WERI-Rb-1 (cell line): ENCODE measurements at places on chromosomes 12 and 14.

GRCh38 chr12:49948866-49949845 is 1.4 kb upstream of the AQP2 start:
- DNase-seq = no peak

GRCh38 chr12:1643905-1644533 is 15.0 kb downstream of the WNT5B start:
- peak; percentile 59 for DNase-seq

DNA sequence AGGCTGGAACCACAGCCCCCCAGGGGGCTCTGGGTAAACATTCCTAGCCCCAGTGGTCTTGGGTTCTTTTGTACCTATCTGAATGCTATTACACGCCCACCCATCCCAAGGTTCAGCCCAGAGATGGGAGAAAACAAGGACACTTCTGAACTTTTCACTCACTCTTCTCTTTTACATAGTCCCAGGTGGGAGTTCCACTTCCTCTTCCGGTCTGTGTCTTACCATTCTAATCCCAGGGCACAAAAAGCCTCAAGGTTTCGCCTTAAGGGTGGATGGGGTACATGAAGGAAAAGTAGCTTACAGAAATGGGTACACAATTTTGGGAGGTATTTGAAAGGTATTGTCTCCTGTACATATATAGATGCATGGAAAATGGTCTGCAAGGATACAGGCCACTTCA is 79.0 kb downstream of the TMEM30B start:
- no peak for DNase-seq

DNA sequence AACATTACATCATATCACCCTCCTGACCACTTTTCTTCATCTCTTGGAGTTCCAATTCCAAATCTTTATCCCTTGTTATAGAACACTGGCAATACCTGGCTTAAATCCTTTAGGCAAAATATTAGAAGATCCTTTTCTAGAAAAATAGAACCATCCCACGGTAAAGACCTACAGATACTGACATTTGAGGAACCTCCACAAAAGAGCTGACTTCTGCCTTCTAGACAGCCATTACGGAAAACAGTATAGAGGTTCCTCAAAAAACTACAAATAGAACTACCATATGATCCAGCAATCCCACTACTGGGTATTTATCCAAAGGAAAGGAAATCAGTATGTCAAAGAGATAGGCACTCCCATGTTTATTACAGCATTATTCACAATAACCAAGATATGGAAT is 241.7 kb upstream of the AMIGO2 start:
- DNase-seq = no peak

- DNase-seq = no peak
These were observed 130.0 kb upstream of the NPAS3 start for GRCh38 chr14:32808644-32809043.

DNA sequence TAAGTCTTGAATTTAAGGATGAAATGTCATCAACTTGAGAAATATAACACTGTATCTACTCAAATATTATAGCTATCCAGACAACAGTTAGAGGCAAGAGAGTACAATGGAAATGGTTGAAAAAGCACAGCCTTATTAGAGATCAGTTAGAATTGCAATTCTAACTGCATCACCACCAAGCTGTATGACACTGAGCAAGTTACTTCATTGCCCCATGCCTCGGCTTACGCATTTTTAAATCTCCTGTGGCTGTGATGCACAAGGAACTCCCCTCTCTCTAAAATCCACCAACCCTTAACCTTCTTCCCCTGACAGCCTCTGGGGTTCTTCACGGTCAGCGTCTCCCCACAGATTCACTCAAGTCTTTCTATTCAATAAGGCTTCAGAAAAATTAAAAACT is 75.1 kb downstream of the MED13L start:
- no peak for DNase-seq

- no peak for DNase-seq
These were observed 56.2 kb upstream of the CCDC198 start for GRCh38 chr14:57549765-57550420.

DNA sequence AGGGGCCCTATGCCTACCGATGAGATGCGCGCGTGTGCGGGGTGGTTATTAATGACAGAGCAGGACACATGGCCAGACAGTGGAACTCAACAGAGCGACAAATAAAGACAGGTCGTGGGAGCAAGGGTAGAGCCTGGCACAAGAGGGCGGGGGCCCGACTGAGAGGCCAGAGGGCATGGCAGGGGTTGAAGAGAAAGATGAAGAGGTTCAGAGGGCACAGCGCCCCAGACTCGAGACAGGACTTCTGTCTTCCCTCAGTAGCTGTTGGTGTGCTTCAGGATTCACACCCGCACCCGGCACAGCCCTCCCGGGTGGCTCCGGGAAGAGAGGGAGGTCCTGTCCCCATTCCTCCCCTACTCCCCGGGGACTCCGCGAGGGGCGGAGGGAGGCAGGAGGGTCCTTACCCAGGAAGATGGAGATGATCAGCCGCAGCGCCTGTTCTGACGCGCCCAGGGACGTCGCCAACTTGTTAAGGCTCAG is 366 bp downstream of the LPCAT3 start:
- no peak for DNase-seq

- DNase-seq = no peak
These were observed 957.1 kb downstream of the DIO2 start for GRCh38 chr14:79254069-79254775.

- no peak for DNase-seq
These were observed at the start of gene NINJ2 for GRCh38 chr12:663293-663871. NINJ2 (minus strand) TSS chr12:663445; CDS start chr12:663360, 85 bp downstream.

GRCh38 chr12:77998236-77998786 is 167.6 kb downstream of the NAV3 start:
- DNase-seq = no peak

GRCh38 chr12:13116259-13116658 is 12.8 kb upstream of the GSG1 start:
- DNase-seq = no peak

- no peak for DNase-seq
These were observed 3.0 kb downstream of the SELPLG start for GRCh38 chr12:108630481-108631207.

DNA sequence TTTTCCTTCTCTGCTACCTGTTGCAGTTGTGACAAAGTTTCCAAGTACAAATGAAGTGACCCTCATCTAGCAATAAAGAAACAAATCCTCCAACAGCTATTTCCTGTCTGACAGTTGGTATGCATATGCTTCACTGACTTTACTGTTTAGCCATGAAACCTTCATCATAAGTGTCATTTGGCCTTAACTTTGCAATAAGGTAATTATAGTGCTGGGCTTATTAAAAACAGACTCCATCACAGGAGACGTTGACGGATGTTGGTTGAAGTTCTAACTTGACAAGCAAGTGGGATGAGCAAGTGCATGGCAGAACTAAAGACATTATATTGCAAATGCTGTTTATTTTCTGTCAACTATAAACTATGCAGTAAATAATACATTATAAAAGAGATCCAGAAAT is 425.2 kb downstream of the RPS29 start:
- DNase-seq = no peak

DNA sequence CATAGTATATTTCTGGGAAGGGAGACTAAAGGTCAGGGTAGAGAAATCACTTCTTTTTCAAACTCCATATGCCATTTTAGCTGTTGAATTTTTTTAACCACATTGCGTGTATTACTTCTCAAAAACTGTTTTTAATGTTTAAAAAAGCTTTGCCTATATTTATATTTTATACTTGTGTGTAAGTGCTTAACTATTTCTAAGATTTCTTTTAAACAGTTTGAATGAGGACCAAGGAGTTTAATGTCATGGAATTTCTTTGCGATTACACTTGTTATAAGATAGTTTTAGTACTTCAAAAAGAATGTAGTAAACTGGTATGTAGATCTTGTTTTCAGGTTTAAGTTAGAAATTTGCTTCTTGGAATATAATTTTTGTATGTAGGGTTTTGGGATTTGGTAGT is 7.2 kb downstream of the SPATA7 start:
- no peak for DNase-seq

GRCh38 chr14:95811813-95812212 is 64.8 kb upstream of the TUNAR start:
- DNase-seq = no peak

DNA sequence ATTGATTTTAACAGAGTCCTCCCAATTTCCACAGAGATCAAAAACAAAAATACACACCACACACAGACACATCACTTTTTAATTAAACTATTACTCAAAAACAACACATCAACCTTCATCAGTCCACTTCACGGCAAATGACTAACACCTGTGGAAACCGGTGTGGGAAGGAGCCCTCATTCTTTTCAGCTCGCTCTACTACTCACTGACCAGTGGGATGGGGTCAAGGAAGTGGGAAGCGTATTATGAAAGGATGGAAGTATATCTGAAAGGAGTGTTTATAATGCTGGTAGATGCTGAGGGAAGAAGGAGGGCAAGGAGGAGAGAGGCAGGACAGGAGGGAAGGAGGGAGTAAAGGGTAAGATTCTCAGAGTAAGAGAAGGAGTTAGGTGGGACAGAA is 156.5 kb downstream of the EPS8 start:
- no peak for DNase-seq

- DNase-seq = no peak
These were observed 57.9 kb downstream of the KDM2B start for GRCh38 chr12:121522971-121523370.

GRCh38 chr12:89351489-89352241 is 636 bp downstream of the DUSP6 start:
- DNase-seq = peak; percentile 50

DNA sequence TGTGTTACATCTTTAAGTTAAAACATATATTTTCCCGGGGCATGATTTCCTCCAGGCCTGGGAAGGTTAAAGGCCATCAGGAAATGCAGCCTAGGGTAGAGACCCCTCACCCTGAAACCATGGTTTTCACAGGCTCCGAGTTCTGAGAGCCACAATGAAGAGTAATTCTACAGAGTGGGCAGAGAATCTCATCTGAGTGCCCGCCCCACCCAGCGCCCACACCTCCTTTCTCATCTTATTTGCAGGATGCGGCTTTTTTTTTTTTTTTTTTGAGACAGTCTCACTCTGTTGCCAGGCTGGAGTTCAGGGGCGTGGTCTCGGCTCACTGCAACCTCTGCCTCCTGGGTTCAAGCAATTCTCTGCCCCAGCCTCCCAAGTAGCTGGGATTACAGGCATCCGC is 170.7 kb downstream of the FOXN3 start:
- no peak for DNase-seq

- DNase-seq = no peak
These were observed 83.3 kb downstream of the NCOR2 start for GRCh38 chr12:124484067-124484466.

- no peak for DNase-seq
These were observed 54.0 kb upstream of the RASSF8 start for GRCh38 chr12:25904442-25904841.

DNA sequence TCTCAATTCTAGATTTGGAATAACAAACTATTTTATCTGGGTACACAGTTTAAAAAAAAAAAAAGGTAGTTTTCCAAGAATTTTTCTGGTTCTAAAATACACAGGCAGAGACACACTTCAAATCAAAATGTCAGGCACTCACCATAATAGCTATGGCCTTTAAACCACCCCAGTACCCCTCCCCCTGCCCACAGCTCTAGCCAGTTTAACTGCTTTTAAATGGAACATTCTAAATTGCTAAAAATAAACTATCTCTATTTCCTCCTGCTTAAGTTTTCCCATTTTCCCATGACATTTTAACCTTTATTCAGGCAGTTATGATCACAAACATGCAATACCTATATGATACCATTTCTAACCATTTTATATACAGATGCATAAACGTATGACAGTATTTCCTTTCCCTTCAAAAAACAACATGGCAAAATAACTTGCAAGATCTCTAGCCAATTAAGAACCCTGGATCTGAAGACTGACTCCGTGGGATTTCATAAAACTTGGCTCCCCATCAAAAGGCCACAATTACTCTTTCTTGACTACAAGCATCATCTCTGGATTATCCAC is 46.3 kb downstream of the PPP2R5E start:
- DNase-seq = no peak

GRCh38 chr12:120067084-120067869 is 49.3 kb downstream of the RAB35 start:
- DNase-seq = no peak

GRCh38 chr14:77609922-77610321 is 6.5 kb downstream of the SPTLC2 start:
- no peak for DNase-seq

- DNase-seq = no peak
These were observed 25.0 kb downstream of the SNX6 start for GRCh38 chr14:34604995-34605394.

DNA sequence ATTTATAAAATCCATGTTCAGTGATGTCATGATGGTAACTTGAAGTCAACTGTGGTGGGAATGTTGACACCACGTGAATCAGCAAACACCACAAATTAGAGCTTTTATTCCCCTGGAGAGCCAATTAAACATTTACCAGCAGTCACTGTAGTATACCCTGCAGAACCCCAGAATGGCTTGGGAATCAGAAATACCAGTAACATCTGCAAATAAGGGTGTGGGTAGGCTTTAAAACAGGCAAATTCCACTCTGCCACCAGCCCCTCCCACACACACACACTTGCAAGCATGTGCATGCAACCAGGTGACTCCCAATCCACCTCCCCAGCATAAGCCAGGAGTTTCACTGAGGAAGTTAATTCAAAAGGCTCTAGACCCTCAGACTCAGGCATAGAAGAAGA is 63.6 kb upstream of the TMEM263 start:
- no peak for DNase-seq

DNA sequence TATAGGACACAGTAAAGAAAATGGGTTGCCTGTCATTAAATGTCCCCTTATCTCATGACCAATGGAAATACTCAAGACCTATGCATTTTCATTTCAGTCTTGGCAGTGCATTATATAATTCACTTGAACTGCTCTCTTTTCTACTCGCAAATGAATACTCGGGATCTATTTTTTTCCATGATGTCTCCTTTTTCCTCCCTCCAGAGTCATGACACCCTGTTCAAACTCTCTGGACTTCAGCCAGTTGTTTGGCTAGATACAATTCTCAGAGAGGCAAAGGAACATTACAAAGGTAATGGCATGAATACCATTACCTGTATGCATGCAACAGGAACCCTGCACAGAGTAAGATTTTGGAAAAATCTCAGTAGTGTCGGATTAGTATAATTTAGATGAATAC is 130.9 kb downstream of the GPR135 start:
- DNase-seq = no peak

GRCh38 chr12:106645074-106645421 is 62.2 kb downstream of the RFX4 start:
- no peak for DNase-seq

GRCh38 chr12:51901881-51902280 is 5.4 kb upstream of the ACVRL1 start:
- no peak for DNase-seq

GRCh38 chr12:113571713-113572112 is 100.0 kb upstream of the LHX5 start:
- no peak for DNase-seq

DNA sequence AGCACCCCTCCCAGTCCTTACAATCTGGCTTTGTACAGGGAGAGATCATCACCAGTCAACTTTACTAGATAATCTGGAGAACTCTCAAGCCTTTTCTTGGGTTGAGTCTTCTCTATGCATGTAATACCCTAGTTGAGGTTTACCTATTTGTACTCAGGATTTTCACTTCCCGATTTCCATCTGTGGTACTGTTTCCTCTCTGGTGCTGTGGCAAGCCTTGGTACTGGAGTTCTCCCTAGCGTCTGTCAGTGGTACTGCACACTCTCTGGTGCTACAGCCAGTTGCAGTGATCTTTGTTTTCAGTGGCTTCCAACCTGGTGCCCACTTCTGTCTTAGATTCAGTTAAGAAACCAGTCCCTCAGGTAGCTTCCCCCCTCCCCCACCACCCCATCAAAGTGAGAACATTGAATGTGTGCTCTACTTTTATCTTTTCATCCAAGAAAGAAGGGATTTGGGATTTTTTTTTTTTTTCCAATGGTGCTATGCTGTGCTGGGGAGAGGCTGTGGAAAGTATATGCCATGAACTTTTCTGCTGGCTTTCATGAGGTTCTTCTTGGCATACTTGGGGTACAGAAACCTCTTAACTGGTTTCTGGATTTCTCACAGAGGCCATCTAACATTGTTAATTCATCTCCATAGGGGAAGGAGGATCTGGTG is 69.4 kb upstream of the EVL start:
- DNase-seq = peak; percentile 75
